Mucosa of descending colon (tissue), 3 donors: ENCODE measurements at places on chromosomes 2 and 18.

DNA sequence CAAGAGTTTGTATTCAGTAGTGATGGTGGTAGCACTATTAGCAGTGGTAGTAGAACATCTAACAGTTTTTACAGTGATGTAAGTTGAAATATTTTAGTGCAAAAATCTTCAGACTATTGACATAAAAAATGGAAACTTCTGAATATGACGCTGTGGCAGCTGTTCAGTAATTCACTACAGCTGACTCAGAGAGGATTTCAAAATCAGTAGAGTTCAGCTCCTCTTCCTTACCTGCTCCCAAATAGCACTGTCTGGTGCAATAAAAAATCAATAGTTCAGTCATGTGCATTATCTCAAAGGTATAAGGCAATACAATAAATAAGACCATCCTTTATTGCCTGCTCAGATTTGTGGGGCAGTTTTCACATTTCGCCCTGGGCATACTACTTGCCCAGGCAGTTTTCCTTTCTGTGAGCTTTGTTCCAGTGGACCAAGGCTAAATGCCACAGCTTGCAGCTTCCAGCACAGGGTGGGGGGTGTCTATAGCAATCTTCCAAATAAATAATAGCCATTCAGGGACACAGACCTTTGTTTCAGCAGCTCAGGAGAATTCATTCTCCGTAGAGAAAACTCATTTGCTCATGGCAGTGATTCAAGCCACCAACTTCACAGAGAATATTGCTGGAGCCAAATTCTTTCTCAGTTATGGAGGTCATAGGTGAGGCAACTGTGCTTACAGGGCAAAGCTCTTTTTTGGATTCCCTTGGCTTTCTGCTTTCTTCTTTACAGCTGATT lies 33.9 kb upstream of the GORASP2 start:
- no peak for DNase-seq

- DNase-seq = no peak
Measured at GRCh38 chr2:40450796-40451430, 977 bp downstream of the SLC8A1 start.

- no peak for DNase-seq
Measured at GRCh38 chr18:58532298-58532697, 96.6 kb downstream of the ALPK2 start.

GRCh38 chr2:17790536-17790935 lies 25.7 kb upstream of the MSGN1 start:
- DNase-seq = no peak
